BJ (cell line): ENCODE measurements at places on chromosomes 1 and 21.

DNA sequence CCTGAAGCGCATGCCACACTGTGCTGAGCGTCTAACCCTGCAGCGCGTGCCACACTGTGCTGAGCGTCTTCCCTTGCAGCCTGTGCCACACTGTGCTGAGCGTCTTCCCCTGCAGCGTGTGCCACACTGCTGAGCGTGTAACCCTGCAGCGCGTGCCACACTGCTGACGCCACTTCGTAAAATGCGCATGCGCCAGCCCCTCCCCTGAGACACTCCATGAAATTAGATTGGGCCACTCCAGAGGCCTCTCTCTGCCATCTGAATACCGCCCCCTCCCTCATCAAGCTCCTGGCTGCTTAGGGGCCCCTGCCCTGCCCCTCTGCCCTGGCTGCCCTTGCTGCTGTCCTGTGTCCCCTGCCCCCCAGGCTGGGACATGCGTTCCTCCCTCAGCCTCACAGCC, 84.8 kb downstream of the POFUT2 start:
- no peak for DNase-seq

DNA sequence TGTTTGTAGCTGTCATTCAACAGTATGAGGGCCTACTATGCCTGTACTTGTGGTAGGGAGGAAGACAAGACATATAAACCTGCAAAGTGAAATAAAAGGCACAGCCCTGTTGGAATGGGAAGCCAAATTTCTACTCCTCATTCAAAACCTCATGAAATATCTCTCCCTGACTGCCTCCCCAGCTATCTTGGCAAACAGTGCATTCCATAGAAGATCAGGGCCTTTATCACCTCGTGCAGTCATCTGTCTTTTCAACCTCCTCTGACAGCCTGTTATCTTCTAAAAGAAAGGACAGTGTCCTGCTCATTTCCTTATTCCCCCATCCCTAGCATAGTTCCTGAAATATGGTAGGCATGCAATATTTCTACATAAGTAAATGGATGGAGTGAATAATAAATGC, 71.0 kb downstream of the SH3GLB1 start:
- DNase-seq, result no peak

DNA sequence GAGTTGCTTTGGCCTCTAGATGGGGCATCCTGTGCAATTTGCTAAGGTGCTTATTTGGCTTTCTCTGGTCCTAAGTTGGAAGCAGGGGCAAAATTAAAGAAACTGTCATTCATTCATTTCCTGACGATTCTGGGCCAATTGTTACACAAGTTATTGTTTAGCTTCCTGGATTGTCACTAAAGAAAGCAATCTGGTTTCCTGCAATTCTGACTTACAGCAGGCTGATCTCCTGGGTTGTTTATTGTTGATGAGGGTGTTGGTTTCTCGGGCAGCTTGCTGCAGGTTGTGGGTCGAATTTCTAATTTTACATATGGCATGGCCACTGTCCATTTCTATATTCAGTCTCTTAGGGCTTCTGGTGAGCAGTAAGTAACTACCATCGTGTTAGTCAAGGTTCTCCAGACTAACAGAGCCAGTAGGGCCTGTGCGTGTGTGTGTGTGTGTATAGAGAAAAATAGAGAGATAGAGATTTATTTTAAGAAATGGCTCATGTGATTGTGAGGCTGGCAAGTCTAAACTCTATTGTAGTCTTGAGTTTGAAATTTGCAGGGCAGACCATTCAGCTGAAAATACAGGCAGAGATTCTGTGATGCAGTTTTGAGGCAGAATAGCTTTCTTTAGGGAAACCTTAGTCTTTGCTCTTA, 30.4 kb downstream of the CTH start:
- no peak for DNase-seq

- no peak for DNase-seq
These were observed 23.5 kb upstream of the C1QA start for GRCh38 chr1:22612671-22613571.

- no peak for DNase-seq
These were observed 337.1 kb downstream of the SIPA1L2 start for GRCh38 chr1:232292818-232293217.

DNA sequence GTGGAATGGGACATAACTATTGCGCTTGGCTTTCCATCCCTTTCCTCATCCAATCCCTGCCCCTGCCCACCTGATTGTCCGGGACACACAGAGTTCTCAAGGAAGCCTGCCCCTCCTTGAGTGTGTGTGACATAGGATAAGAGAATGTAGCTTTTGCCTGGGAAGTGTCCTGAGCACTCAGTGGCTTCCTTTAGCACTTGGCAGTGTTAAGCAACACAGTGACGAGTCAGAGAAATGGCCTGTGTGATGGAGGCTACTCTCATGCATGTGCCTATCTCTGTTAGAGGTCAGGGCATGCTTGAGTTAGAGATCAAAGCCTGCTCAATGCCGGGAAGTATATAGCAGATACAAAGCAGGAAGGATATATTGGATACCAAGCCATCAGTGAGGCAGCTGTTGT, 289.5 kb downstream of the SIPA1L2 start:
- DNase-seq, result no peak

GRCh38 chr1:94804442-94804837, 15.7 kb upstream of the SLC44A3 start:
- no peak for DNase-seq

DNA sequence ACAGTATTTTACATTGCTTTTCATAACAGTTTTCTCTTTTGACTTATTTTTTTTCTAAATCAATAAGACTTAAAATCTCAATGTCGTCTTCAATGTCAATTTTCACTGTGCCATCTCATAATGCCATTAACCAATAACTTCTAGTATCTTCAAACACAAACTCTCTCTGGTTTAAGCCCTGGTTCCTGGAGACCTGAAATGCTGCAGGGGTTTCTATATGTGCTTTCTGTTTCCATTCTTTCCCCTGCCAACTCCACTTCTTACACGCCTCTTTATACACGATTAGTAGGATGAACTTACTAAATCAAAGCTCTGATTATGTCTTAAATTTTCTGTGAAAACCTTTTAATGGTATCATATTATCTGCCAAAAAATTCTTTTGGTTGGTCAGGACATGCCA, 191.4 kb downstream of the AMY1C start:
- no peak for DNase-seq

- DNase-seq, result no peak
These were observed 149.8 kb upstream of the TNR start for GRCh38 chr1:175893192-175893591.

- no peak for DNase-seq
These were observed 21.4 kb downstream of the PLEKHA6 start for GRCh38 chr1:204338360-204338759.
